ENCODE measurements at places on chromosomes 3 and 15.
A peak's percentile ranks its signal among the peaks of the same experiment; 100 is the strongest.

GRCh38 chr3:186931532-186932280, 1.4 kb downstream of the ST6GAL1 start:
- DNase-seq = no peak

GRCh38 chr3:65922441-65922840, 116.3 kb downstream of the MAGI1 start:
- no peak for DNase-seq

GRCh38 chr3:46612324-46612723, at the start of gene FAM240A:
FAM240A (plus strand) TSS chr3:46612525; CDS start chr3:46612684, 159 bp downstream.
- DNase-seq = no peak

- no peak for DNase-seq
These were observed 89.9 kb upstream of the RORA start for GRCh38 chr15:61318802-61319525.

- DNase-seq = no peak
These were observed 61.1 kb downstream of the TIPARP start for GRCh38 chr3:156735471-156735870.

DNA sequence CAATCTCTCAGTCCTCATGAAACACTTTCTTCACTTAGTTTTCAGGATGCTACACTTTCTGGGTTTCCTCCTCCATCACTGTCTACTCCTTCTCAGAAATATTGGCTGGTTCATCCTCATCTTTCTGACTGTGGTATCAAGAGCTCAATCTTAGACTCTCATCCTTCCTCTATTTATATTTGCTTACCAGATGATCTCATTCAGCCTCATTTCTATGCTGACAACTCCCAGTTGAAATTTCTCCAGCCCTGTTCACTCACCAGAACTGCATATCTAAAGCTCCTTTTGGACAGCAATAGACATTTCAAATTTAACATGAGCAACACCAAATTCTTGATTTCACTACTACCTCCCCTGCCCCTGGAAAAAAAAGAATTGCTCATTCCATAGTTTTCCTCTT, 48.0 kb upstream of the FBN1 start:
- DNase-seq = peak; percentile 53

DNA sequence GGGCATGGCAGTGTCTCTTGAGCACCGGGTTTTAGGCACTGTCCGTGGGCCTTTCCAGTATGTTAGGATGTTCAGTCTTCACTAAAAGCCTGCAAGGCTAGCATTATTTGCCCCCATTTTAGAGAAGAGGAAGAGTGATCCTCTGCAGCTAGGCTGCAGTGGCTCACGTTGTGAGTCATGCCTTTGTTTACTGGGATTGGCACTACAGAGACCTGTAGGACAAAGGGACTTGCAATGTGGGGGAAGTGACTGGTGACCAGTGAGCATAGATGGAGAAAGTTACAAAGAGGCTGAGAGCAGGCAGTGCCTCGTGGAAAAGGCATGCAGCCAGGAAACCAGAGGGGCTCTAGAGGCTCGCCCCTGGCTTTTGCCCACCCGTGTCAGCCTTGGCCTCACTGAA, 26.8 kb upstream of the CPNE9 start:
- DNase-seq = no peak

- DNase-seq = no peak
These were observed 593.2 kb upstream of the DPPA4 start for GRCh38 chr3:109930582-109930981.

DNA sequence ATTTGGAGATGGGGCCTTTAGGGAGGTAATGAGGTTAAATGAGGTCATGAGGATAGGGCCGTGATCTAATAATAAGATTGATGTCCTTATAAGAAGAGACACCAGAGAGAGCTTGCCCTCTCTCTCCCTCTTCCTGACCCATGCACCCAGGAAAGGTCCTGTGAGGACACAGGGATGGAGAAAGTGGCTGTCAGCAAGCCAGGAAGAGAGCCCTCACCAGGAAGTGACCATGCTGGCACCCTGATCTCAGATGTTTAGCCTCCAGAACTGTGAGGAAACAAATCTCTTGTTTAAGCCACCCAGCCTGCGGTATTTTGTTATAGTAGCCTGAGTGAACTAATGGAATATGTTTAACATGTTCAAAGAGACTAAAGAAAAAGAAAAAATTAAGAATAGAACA, 15.3 kb upstream of the GNB5 start:
- no peak for DNase-seq

All from AG04449 (cell line).